Stimulated activated CD4-positive, alpha-beta T cell treated with anti-CD3 and anti-CD28 coated beads, TNF-alpha, amount 100 ng/mL, for 48 hours (primary cell): ENCODE measurements at places on chromosomes 2 and 18.

- no peak for DNase-seq
Measured at GRCh38 chr2:143378996-143379395, 249.8 kb downstream of the ARHGAP15 start.

DNA sequence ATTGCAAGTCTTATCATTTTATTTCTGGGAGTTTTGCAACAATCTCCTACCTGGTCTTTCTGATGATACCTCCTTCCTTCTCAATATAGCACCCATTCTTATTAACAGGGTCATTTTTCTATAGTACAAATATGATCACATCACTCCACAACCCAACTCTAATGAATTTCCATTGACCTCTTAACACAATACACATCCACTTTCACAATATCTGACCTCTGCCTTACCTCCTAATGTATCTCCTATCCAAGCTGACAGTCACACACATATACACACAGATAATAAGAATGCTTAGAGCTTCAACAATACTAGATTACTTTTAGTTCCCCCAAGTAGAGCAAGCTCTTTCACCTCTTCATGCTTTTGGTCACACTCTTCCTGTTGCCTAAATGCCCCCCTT lies 40.9 kb downstream of the EVA1A start:
- no peak for DNase-seq

DNA sequence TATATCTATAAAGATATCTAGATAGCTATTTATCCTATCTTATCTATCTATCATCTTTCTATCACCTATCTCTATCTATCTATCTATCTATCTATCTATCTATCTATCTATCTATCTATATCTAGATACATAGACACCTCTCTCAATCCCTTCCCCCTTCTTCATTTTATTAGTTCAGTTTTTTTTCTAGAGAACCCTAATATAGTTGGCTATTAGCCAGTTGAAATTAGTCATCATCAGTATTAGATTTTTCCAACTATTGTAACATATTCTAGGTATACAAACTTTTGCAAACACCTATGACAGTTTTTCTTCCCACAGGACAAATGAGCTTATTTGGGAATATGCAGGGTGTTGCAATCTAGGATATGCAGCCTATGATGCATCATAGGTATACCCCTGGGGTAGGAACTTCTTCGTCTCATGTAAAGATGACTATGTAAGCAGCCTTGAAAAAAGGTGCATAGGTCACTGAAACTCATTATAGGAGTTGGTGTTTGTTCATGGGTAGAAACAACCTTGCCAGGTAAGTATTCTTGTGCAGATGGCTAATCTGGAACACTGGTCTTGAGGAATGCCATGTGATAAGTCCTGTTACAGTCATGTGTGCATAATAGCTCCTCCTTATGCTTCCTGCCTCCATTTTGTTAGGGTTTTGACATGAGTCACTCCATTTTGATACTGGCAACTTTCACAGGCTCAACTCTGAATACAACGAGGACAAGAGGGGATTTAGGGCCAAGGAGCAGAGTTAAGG lies 160.7 kb upstream of the ZSWIM2 start:
- no peak for DNase-seq

GRCh38 chr2:219142329-219142728 lies 18.3 kb downstream of the NHEJ1 start:
- no peak for DNase-seq

GRCh38 chr2:217573571-217573970 lies 429.2 kb downstream of the TNS1 start:
- DNase-seq = no peak

DNA sequence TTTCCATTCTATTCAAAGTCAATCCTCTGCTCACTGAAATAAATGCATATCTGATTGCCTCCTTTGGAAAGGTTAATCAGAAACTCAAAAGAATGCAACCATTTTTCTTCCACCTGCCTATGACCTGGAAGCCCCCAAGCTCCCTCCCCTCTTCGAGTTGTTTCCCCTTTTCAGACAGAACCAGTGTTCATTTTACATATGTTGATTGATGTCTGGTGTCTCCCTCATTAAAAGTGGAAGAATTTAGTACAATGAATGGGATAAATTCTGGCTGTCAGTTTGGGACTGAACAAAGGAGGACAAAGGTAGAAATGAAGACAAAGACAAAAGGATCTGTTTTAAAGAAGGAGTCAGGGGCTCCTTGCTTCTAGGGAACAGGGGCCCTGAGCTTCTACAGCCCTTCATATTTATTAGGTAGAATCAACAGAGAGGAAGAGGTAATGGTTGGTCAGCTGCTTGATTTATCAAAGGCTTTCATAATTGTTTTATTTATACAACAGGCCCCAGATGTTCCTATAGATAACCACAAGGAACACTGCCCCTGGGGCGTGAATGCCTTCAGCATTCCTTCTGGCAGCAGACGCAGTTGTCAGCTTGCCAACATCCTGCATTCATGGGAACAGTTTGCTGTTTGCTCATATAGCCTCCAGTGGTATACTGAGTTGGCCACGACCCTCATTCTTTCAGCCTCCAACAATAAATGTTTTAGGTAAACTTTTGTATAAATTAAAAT lies 949.8 kb upstream of the LRATD1 start:
- DNase-seq = no peak

DNA sequence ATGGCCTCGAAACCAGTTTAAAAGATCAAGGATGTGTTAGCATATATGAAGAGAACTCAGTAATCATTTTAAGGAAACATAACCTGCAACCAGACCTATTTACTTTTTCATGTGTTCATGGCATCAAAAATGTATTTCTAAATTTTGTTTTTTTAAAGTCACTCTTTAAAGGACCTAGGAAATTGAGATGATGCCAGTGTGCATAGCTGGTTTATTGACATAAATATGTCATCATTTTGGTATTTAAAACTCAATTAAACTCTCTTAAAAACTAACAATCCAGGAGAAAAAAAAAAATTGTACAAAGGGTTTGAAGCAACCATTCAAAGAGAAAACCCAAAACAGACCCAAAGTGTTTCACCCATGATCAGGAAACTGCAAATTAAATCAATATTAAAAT lies 198.9 kb upstream of the RND3 start:
- no peak for DNase-seq

DNA sequence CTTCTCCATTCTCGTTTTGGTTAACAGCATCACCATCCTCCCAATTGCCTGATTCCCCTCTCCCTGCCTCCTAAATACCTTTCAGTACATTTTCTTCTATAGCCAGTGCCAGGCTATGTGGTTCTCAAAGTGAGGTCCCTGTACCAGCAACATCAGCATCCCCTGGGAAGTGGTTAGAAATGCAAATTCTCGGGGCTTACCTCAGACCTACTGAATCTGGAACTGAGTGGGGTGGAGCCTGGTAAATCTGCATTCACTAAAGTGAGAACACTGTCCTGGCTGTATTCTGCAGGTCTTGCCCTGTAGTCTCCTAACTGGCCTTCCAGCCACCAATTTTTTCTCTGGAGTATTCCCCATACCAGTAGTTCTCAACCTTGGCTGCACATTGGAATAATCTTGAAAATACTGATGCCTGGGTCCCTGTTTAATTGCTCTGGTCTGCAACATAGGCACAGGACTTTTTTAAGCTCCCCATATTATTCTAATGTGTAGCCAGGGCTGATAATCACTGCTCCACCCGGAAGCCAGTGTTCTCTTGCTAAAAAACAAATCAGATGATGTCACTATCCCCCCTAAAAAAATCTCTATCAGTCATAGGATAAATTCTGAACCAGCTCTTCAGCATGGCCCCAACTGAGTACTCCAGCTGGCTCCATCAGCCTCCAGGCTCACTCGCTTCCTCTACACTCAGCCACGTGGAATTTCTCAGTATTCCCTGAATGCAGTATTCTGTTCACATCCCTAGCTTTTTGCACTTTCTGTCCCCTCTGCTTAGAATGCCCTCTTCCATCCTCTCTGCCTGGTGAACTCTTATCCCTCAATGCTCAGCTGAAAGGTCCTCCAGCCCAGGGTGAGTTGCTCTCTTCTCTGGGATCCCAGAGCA lies 98.4 kb downstream of the CDK15 start:
- no peak for DNase-seq

DNA sequence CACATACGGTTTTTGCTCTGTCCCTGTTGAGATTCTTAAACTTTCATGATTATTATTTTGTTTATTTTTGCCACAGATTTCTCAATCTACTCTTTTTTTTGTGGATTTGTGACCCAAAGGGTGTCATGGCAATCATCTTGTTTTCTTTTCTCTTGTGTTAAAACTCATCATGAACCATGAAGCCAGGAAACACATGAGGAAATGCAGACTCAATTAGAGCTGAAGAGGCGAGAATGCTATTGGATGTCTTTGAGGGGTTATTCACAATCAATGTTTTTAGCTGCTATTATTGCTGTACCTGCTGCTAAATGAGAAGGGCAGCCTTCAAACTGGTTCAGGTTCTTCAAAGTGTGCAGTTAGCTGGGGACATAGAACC lies 99.5 kb upstream of the MMADHC start:
- no peak for DNase-seq

DNA sequence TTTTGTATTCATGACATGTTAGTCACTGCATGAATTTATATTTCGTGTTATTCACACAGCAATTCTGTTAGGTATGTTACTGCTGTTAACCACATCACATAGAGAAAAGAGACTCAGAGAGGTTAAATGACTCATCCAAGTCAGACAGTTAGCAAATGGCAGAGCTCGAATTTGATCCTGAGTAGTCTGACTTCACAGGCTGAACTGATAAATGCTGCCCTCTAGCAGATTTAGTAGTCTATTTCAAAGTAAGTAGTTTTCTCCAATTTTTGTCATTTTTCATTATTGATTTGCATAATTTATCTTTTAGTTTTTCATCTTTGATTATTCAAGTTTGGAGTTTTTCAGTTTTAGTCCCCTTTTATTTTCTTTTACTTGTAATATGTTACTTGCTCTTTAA lies 58.3 kb downstream of the WDR7 start:
- no peak for DNase-seq

- DNase-seq = no peak
Measured at GRCh38 chr2:8285081-8285480, 396.8 kb upstream of the ID2 start.

GRCh38 chr2:26164231-26164630 lies 8.7 kb upstream of the GAREM2 start:
- no peak for DNase-seq

GRCh38 chr18:67132919-67133318 lies 383.6 kb downstream of the DSEL start:
- DNase-seq = no peak

GRCh38 chr2:39175026-39175812 lies 54.4 kb upstream of the SOS1 start:
- DNase-seq = no peak

GRCh38 chr2:163353551-163353950 lies 382.3 kb downstream of the FIGN start:
- DNase-seq = no peak

GRCh38 chr2:219249203-219249980 lies 3.7 kb upstream of the TUBA4B start:
- DNase-seq = no peak

DNA sequence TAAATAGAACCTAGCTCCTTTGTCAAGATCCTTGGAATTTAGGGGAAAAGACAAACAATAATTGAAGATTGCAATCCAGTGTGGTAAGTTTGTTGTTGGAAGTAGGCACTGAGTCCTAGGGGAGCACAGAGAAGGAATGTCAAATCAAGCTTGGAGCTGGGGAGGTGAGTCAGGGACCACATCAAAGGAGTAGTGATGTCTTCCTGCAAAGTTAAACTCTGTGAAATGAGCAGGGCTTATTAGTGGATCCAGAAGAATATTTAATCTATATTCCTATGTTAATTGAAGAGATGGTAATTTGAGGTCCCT lies 41.7 kb upstream of the NABP1 start:
- no peak for DNase-seq

DNA sequence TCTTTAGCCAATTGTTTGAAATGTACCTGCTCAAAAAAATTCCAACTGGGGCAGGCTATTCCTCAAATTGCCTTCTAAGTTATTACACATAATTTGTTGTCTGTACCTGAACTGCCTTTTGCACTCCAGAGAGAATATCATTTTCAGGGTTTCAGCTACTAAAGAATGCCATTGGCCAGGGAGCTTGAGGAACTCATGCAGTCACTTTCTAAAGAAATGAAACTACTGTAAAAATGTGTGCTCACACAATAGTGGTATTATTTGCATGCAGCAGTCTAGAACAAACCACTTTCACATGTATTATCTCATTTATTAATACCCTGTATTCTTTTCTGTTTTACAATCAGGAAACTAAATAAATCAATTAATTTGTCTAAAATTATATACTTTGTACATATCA lies 152.2 kb downstream of the PID1 start:
- no peak for DNase-seq

- no peak for DNase-seq
Measured at GRCh38 chr2:12261986-12262680, 454.6 kb upstream of the TRIB2 start.
